ENCODE measurements at places on chromosomes 1 and 21.

- DNase-seq = no peak
These were observed 306.5 kb downstream of the AJAP1 start for GRCh38 chr1:4960782-4961475.

- peak; percentile 90 for DNase-seq
These were observed 400.7 kb downstream of the NEGR1 start for GRCh38 chr1:71881611-71882010.

GRCh38 chr1:53680868-53681267, 58.1 kb downstream of the GLIS1 start:
- DNase-seq = no peak

DNA sequence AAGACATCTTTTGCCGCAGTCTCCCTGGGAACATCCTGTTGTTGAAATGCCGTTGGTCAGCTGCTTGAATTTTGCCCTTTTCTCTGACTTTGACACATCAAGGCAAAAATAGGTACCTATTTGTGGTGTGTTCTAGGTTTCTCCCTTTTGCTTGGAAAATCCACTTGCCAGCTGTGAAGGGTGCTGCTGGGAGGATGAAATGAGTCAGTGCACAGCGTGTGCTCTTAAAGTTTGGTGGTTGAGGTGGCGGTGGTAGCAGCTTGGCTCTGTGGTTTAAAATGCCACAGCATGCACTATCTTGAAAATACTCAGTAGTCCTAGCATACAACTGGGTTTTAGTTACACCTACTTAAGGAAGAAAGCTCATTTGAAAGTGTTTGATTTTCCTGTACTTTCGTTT, 183.8 kb downstream of the DHRS3 start:
- DNase-seq = no peak

DNA sequence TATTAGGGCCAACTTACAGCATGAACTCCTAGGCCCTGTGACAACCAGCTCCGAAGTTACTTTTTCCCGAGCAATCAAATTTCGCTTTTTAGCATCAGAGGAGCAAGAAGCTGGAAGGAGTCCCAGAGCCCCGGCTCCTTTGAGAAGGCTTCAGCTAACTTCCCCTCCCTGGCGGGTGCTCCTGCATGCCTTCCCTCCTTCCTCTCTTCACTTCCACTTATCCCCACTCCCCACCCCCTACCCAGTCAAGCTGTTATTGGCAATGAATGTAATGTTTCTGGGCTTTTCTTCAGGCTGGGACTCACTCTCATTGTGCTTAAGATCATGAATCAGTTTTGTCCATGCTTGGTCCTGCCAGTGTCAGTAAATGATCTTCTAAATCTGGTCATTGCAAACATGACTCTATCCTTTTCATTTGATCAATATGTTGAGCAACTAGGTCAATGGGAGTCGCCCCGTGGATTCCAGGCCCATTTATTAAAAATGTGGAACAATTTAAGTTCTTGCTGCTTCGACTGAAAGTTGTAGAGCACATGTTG, 94.5 kb upstream of the TSPAN2 start:
- DNase-seq = no peak

GRCh38 chr1:183909672-183910071, 104.8 kb downstream of the RGL1 start:
- DNase-seq = no peak
